ENCODE measurements at places on chromosomes 1 and 21.

GRCh38 chr1:15353839-15354579 lies 55.7 kb upstream of the EFHD2 start:
- DNase-seq: no peak

DNA sequence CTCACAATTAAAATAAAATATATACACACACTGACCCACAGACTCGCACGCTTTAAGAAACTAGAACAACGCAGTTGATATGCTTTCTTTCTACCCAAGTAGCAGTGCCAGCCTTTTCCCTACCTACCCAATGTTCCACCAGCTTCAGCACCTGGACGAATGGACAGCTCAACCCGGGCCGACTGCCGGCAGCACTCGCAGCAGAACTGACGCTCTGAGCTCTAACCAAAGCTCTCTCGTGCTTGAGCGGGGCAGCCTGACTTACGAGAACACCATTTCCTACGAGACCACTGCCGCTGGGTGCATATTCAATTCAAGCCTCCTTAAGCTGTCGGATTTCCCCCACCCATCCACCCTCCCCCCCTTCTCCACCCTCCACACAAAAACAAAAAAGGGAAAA lies 127.4 kb upstream of the DPYD start:
- peak; percentile 91 for DNase-seq

DNA sequence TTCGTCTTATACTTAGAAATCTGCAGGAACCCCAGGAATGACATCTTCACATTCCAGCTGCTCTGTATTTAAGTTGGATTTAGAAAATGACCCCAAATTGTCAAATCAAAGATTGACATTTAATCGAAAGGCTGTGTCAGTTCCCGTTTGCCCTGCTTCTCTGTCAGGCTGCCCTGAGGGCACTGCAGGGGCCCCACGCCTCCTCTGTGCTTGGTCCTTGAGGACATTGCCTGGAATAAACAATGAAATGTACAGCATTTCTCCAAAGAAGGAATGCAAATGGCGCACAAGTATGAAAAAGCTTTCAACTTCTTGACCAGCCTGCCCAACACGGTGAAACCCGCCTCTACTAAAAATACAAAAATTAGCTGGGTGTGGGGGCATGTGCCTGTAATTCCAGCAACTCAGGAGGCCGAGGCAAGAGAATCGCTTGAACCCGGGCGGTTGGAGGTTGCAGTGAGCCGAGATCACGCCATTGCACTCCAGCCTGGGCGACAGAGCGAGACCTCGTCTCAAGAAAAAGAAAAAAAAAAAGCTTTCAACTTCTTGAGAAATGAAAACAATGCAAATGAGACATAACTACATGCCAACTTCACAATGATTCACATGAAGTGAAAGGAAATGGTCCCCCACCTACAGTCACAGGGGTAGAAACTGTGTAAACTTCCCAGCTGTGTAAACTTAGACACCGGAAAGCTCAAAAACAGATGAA lies 3.0 kb downstream of the TMPRSS3 start:
- DNase-seq: no peak

- DNase-seq: no peak
These were observed 22.1 kb upstream of the NPHP4 start for GRCh38 chr1:6014130-6014999.

DNA sequence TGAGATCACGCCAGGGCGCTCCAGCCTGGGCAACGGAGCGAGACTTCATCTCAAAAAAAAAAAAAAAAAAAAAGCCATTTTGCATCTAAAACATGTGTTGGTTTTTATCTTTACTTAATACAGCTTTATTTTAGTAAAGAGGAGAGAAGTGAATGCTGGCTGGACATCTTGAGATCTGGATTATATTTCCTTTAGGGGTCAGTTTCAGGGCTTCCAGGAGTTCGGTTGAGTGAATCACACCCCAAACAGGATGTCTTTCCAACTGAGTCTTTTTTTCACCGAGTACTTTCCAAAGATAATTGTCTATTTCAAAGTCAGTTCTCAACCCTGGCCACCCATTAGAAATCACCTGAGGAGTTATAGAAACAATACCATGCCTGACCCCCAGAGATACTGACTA lies 16.6 kb upstream of the IPP start:
- no peak for DNase-seq

- no peak for DNase-seq
These were observed 54.2 kb upstream of the SPATA6 start for GRCh38 chr1:48526008-48526710.

GRCh38 chr1:116166011-116166571 lies 54.9 kb downstream of the MAB21L3 start:
- DNase-seq: no peak

DNA sequence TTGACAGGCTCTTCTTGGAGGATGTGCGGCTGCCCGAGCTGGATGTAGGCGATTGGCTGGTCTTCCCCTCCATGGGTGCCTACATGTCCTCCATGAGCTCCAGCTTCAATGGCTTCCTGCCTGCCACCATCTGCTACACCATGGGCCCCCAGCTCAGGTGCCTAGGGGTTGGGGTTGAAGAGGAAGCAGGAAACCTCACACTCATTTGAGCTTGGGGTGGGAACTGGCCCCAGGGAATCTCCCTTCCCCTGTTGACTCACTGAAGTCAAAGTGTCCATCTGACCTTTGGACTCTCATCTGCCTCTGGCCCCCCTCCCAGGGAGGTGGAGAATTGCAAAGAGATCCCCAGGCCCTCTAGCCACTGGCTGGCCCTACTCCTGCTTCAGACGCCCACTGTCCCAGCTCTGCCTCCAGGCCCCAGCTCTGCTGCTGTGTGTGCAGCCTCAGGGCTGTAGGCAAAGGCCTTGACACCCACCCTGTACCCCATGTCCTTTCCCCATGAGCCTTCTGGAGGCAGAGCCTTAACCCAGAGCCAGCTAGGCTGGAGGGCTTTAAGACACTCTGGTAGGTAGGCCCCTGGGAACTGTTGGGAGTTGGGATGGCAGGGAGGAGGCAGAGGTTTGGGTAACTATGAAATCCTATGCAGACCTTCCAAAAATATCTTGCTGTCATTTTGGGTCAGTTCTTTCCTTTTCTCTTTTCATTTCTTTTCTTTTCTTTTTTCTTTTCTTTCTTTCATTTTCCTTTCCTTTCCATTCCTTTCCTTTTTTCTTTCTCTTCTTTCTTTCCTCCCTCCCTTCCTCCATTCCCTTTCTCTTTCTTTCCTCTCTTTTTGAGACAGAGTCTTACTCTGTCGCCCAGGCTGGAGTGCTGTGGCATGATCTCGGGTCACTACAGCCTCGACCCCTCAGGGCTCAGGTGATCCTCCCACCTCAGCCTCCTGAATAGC lies 66.9 kb upstream of the TINAGL1 start:
- DNase-seq: no peak

DNA sequence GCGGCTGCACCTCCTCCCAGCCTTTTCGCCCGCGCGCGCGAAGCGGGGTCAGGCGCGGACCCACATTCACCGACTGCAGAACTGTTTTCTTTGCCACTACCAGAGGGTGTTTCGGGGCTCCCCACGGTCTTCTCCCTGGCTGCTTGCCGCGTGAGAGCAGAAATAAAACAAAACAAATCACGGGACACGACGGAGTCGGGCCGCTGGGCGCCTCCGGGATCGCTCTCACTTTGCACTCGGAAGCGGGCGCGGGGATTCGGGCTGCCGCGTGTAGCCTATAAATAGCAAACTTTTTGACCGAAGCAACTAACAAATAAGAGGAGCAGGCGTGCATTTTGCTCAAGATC lies 412.3 kb upstream of the ESRRG start:
- DNase-seq: peak; percentile 66

DNA sequence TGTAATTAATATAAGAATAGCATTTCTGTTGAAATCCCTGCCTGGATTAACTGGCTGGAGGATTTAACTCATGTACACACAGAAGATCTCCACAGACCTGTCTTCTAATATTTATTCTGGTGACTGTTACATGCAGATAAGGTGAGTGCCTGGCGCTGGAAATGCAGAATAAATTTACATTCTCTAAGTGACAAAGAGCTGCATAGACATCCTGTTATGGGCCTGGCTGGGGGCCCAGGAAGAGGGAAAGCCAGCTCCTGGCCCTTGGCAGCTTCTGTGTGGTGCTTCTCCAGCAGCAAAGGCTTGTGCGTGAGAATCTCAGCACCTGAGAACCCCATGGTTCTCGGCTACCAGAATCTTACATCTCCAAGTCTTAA lies 446.6 kb downstream of the PTPRU start:
- DNase-seq: no peak

- no peak for DNase-seq
These were observed 27.2 kb downstream of the FASLG start for GRCh38 chr1:172686143-172686542.
